ENCODE measurements at places on chromosomes 6 and 20.

- no peak for DNase-seq
Measured at GRCh38 chr6:142189057-142189456, 42.0 kb downstream of the VTA1 start.

DNA sequence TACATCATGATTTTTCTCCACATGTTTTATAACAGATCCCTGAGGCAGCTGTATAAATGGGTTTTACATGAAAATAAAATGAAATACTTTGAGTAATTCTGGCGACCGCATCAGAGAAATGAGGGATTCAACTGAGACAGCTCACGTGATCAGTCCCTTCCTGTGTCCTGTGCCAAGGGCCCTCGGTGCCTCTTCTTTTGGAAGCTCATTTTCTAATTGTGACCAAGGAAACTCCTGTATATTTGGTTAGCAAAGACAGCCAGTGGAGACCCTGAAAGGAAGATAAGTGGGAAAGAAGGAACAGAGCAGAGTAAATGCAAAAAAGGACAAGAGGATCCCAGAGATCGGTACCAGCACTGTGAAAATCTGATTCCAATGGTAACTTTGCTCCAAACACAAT, 129.9 kb downstream of the FYN start:
- no peak for DNase-seq

GRCh38 chr6:169101981-169102380, 151.7 kb downstream of the THBS2 start:
- DNase-seq, result no peak

DNA sequence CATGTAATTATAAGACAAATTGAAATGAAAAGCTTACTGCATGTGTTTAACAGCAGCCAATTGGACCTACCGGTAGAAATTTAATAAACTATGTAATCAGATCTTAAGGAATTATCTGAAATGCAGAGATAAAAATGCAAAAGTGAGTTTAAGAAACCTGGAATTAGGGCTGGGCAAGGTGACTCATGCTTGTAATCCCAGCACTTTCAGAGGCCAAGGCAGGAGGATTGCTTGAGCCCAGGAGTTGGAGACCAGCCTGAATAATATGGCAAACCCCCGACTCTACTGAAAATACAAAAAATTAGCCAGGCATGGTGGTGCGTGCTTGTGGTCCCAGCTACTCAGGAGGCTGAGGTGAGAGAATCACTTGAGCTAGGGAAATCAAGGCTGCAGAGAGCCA, 74.1 kb downstream of the HFE start:
- no peak for DNase-seq

- no peak for DNase-seq
Measured at GRCh38 chr6:100210137-100211117, 216.4 kb upstream of the MCHR2 start.

GRCh38 chr20:51319522-51319921, 223.0 kb downstream of the NFATC2 start:
- no peak for DNase-seq

DNA sequence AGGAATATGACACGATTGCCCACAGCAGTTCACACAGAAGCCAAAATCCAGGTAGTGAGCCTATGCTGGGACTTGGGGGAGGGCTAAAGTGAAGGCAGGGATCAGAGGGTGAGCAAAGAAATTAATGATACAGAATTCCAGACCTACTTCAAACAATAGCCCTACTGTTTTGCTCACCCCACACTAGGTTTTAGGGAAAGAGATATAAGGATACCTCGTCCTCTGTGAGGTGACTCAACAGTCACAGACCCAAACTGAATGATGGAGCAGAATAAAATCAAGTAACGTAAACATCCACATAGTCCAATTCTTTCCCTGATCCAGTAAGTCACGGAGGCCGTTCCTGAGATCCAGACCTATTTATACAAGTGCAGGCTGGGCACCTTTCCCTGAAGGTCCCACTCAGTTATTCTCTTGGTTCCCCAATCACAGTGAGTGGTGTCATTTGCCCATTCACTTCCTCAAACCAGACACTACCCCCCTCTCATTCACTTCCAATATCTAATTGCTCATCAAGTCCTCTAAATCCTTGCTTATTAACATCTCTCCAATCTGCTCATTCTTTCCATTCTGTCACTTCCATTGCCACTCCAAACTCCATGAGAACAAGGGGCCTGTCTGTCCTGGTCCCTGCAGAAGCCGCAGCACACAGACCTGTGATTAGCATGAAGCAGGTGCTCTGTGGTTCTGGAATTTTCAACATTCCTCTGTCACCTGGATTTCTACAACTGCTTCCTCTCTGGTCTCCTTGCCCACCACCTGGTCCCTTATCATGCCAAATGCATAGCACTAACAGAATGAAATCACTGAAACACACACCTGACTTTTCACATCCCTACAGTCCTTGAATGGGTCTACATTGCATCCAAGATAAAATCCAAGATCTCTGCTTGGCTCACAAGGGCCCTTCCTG, 55.9 kb downstream of the ATXN1 start:
- DNase-seq, result no peak

DNA sequence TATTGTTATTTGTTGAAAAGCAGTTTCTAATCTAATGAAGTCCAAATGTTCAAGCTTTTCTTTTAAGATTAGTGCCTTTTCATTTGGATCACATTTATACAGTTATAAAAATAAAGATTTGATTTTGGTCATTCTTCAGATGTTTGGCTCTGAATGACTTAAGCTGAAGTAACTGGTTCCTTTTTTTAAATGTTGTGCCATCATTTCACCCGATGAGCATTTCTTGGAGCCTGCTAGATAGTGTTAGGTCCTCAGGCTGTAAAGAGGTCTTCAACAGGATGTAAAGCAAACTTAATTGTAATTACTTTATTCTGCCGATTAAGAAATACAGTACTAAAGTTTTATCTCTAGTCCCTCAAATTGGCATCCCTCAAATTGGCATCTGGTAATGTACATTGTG, 41.2 kb upstream of the ASIP start:
- DNase-seq, result no peak

- no peak for DNase-seq
Measured at GRCh38 chr6:53244958-53245357, 96.3 kb upstream of the GCM1 start.

GRCh38 chr20:60407938-60408337, 449.7 kb downstream of the CDH26 start:
- DNase-seq, result no peak

DNA sequence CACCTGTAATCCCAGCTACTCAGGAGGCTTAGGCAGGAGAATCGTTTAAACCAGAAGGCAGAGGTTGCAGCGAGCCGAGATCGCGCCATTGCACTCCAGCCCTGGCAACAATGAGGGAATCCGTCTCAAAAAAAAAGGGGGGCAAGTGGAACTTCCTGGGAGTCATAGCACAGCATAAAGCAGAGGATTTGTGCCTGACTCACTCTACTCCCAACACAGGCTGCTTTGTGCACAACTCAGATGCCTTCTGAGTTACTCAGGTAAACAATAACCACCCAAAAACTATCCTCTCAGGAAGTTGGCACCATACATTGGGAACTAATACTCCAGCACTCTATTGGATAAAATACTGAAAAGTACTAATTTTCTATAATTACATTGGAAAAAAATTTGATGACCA, 2.5 kb upstream of the TMEM244 start:
- no peak for DNase-seq

DNA sequence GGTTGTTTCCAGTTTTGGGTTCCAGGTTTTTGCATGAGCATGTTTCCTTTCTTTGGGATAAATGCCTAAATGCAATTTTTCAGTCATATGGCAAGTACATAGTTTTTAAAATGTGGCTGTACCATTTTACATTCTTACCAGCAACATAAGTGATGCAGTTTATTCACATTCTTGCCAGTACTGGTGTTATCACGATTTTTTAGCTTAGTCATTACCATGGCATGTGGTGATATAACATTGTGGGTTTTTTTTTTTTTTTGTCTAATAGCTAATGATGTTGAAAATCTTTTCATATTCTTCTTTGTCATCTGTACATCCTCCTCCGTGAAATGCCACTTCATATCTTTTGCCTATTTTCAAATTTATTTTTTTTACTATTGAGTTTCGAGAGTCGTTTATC, 2.9 kb upstream of the TDRD6 start:
- no peak for DNase-seq

DNA sequence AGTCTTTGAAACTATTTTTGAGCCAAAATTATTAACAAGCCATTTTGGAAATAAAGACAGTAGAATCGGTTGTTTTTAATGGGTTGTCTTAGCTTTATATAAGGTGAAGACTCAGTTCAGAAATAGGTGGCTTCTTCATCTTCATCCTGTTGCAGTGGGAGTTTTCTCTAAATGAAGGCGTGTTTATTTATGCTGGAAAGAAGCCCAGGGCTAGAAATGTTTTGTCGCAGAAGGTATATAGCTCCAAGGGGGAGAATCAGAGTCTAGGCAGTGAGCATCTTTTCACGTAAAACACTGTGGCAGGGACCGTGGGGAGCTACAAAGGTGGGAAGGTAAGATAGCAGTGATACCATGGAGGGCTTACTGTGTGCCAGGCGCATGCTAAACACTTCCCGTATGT, 34.3 kb downstream of the FARS2 start:
- no peak for DNase-seq

- DNase-seq, result no peak
Measured at GRCh38 chr20:49045440-49046086, 549 bp upstream of the CSE1L start.

- no peak for DNase-seq
Measured at GRCh38 chr20:17536944-17537444, 5.8 kb upstream of the BFSP1 start.

DNA sequence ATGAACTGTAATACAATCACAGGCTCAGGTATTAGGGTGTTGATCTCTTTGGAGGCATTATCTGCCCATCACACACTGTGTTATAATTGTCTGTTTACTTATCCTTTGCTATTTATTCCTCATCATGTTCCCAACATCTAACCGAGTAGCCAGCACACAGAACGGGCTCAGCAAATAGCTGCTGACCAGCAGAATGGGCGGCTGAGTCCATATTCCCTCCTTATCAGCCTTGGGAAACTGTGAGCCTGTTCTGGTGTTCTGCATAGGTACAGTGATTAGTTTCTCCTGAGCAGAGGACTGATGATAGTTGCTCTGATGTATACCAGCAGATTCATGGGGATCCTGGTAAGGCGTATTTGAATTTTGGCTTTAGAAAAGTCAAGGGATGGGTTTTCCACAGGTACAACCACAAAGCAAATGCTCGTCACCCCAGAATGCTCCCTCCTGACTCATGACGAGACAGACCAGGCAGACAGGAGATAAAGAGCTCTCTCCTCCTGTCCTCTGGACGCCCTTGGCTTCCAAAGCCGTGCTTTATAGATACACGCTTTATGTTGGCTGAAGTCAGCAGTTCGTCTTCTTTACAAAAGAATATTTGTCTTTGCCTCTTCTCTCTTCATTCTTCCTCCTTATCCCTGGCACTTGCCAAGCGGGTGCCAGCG, 166.7 kb downstream of the TTLL2 start:
- no peak for DNase-seq

- DNase-seq, result no peak
Measured at GRCh38 chr6:105783333-105783935, 302.7 kb upstream of the PRDM1 start.

- no peak for DNase-seq
Measured at GRCh38 chr6:105785066-105785811, 300.9 kb upstream of the PRDM1 start.

GRCh38 chr6:4543596-4543995, 232.6 kb upstream of the CDYL start:
- DNase-seq, result no peak

DNA sequence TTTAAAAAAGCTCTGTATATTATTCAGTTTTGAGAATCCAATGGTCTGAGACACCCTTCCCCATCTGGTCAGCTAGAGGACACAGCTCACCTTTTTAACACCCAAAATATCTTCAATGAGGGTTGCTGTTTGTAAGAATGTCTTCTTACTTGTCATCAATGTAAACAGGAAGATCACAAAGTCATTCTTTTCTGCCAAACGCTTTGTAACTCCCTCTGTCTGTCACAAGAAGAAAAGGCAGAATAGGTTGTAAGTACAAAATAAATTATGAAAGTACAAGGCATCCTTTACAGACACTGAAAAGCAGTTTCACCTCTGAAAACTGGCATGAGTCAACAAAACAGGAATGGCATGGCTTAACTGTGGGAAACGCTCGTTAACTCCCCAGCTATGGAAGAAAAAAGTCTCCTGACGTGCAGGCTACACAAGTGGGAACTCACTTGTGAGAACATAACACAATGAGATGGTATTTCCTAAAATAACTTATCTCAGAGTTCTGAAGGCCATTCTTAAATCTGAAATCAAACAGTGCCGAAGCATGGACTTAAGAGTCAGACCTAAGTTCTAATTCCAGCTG, 42.7 kb downstream of the TRPC4AP start:
- DNase-seq, result no peak

- no peak for DNase-seq
Measured at GRCh38 chr20:2305946-2306345, 10.1 kb downstream of the TGM3 start.

DNA sequence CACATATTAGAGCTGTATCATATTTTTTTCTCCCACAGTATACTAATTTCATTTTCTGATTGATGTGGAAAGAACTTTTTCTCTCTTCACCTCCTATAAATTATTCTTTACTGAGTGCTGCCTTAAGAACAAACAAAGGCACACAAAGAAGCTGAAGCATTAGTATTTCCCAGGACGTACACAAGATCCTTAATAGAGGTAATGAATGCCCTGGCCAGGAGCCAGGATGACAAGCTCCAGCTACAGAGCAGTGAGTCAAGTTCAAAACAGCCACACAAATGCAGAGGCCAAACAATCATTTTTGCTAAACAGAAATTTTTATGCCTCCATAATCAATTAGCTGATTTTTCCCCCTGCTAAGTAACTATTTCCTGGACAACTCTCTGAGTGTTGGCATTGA, 639.6 kb downstream of the EPHA7 start:
- no peak for DNase-seq

GRCh38 chr6:169092375-169092774, 161.3 kb downstream of the THBS2 start:
- DNase-seq, result no peak

DNA sequence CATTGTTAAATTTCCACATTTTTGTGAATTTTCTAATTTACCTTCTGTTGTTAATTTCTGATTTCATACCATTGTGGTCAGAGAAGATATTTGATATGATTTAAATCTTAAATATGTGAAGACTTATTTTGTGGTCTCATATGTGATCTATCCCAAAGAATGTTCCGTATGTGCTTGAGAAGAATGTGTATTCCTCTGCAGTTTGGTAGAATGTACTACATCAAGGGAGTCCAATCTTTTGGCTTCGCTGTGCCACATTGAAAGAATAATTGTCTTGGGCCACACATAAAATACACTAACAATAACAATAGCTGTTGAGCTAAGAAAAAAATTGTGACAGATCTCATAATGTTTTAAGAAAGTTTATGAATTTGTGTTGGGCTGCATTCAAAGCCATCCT, 176.2 kb upstream of the PRND start:
- peak; percentile 33 for DNase-seq

DNA sequence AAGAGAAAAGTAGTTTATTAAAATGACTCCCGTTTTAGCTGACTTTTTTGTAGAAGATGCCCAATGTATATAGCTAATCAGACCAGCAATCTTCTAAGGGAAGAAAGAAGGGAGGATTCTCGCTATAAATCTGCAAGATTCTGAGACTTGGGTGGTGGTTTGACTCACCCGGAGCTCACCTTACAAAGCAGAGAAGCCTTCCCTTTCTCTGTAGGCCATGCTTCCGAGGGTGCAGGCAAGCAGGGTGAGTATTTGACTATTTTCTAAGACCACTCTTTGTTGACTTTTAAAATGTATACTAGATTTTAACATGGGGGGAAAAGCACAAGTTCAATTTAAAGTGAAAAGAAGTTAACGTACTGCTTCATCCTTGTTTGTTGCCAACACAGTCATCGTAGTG, 2.7 kb downstream of the OLIG3 start:
- DNase-seq, result no peak

- DNase-seq, result no peak
Measured at GRCh38 chr6:155354167-155354566, 39.9 kb upstream of the TFB1M start.

Data from HS-27A (cell line).